ENCODE measurements at places on chromosomes 7 and 10.
A peak's percentile ranks its signal among the peaks of the same experiment; 100 is the strongest.

DNA sequence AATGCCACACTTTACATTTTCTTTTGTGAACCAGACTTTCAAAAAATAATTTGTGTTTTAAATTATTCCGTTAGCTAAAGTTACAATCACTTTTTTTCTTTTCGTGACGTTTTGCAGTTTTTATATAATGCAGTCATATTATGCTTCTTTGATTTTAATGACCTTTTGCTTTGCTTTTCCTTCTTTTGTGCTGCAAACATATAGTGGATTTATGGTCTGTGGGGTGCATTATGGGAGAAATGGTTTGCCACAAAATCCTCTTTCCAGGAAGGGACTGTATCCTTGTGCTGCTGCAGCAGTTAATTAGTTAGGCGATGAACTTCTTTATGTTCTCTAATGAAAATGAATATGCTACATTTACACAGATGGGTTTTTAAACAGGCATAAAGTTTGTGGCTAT, 117.4 kb downstream of the MAPK8 start:
- no peak for DNase-seq

GRCh38 chr10:96319754-96320474, 15.7 kb downstream of the DNTT start:
- no peak for DNase-seq

DNA sequence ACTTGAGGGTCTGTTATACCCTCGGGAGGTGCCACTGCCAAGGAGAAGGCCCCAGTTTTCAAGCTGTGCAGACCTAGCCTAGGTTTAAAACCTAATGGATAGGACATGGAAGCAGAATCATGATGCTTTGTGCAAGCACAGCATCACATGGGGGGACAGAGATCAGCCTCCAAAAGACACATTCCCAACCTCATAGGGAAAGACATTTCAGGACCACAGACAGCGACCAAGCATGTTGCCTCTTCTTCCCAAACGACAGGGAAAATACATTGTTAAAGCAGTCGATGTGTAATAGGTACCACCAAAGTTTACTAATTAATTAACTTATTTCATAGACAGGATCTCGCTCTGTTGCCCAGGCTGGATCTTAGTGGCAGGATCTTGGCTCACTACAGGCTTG, 573.9 kb downstream of the TCERG1L start:
- DNase-seq = peak; percentile 28

- no peak for DNase-seq
Observed at GRCh38 chr7:3439333-3440030, 138.4 kb downstream of the SDK1 start.

GRCh38 chr7:103120362-103120761, 28.5 kb downstream of the NAPEPLD start:
- no peak for DNase-seq

GRCh38 chr10:120505866-120506265, 48.8 kb downstream of the PLPP4 start:
- DNase-seq = no peak

GRCh38 chr10:58399410-58399809, 14.2 kb downstream of the TFAM start:
- DNase-seq = no peak

- no peak for DNase-seq
Observed at GRCh38 chr10:10745291-10745690, 272.4 kb upstream of the CELF2 start.

- no peak for DNase-seq
Observed at GRCh38 chr7:138299066-138299465, 161.0 kb upstream of the TRIM24 start.

GRCh38 chr10:112471878-112472487, 25.0 kb downstream of the VTI1A start:
- peak; percentile 25 for DNase-seq

DNA sequence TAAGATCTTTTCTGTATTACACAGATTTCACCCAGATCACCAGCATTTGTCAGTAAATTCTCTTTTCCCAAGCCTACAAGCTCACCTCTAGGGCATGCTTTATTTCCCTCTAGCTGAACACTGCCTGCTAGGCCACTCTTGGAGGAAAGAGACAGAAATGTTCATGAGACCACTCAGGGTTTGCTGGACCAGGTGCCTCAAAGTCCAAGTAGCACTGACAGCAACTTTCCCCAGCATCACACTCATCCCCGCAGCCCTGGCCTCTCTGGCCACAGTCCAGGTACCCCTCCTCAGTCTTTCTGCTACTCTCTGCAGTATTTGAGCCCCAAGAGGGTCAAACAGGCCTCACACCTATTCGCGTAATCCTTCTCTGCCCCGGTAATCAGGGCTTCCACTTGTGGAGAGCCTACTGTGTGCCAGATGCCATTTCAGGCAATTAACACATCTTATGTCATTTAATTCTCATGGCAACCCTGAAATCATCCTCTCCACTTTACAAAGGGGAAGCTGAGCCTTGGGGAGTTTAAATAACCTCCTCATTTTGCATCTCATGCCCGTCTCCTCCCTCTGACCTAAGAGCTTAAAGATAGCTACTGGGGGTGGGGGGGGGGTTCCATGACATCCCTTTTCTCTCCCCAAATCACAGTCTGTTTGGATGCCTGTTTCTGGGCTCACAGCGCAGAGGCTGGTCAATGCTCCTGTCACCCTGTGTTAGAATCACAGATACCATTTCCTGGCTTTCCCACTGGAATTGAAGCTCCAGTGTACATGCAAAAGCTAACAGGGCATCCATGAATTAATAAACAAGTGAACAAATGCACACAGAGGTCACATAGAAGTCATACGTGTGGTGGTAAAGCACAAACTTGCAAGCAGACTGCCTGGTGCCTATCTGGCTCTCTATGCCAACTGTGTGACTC, 88.5 kb downstream of the PRLHR start:
- DNase-seq = no peak

- DNase-seq = no peak
Observed at GRCh38 chr10:129438024-129438423, 29.0 kb upstream of the MGMT start.

DNA sequence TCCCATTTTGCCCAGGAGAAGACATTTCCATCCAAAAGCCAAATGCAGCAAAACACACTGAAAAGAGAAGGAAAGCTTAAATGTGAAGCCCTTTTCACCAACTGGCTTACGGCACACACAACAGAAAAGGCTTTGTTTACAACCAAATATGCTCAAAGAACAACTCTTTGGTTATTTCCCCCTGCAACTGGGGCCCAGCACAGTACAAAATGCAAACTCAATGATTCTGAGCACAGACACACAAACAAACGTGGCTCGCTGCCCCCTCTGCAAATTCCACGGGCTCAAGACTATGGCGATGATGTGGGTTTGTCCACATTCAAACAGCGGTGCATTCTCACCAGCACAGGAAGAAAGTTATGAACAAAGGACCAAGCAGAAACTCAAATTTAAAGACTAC, 5.3 kb downstream of the CPXM2 start:
- DNase-seq = no peak

DNA sequence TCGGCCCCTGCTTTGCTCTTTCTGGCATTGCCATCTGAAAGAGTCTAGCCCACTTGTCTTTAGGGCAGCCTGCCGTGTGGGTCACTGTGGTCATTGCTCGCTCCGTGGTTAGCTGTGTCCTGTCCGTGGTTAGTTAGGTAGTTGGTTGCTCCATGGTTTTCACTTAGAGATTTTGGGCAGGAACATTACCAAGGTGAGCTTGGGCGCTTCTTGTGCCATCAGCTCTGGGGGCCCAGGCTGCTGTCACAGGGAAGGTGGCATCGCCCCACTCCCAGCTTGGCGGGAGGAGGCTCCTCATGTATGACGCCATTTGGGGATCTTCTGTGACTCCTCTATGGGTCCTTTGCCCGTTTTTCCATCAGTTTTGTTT, 53.1 kb downstream of the INPP5A start:
- no peak for DNase-seq

- no peak for DNase-seq
Observed at GRCh38 chr7:114303301-114303700, 111.3 kb upstream of the FOXP2 start.

- no peak for DNase-seq
Observed at GRCh38 chr7:117085769-117086463, 132.6 kb downstream of the ST7 start.

DNA sequence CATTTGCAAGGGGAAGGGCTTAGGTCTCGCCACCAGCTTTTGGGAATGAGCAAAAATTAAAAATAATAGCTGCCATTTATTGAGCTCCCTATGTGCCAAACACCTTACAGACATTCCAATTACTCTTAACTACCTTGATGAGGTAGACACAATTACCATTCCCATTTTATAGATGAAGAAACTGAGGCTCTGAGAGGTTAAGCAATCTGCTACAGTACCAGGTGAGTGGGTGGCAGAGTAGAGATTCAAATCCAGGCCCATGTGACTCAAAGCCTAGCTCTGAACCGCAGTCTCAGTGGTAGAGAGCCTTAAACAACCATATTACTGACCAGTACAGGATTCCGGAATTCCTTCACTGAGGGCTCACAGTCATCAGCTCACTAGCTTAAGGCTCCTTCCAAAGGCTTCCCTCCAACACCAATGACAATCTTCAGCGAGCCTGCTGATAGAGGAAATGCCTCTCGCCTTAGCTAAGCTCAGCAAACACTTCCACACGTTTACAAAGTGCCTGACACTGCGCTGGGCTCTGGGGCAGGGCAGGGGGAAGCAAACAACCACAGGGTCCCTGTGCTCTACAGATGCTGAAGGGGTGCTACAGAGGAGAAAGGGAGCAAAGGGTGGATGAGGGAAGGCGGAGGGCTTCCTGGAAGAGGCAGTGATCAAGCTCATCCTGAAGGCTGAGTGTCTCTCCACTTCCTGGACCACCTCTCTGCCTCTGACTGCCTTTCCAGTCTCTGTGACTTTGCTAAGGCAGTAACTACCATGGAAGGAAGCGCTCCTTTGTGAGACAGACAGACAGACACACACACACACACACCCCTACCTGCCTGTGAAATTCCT, 7.4 kb downstream of the LRRC20 start:
- DNase-seq = no peak

GRCh38 chr10:17644485-17644943, 563 bp downstream of the STAM start:
- DNase-seq = no peak

- no peak for DNase-seq
Observed at GRCh38 chr7:142908921-142909890, 23.7 kb upstream of the TRPV6 start.

- DNase-seq = no peak
Observed at GRCh38 chr7:100490483-100491191, 6.9 kb downstream of the NYAP1 start.

DNA sequence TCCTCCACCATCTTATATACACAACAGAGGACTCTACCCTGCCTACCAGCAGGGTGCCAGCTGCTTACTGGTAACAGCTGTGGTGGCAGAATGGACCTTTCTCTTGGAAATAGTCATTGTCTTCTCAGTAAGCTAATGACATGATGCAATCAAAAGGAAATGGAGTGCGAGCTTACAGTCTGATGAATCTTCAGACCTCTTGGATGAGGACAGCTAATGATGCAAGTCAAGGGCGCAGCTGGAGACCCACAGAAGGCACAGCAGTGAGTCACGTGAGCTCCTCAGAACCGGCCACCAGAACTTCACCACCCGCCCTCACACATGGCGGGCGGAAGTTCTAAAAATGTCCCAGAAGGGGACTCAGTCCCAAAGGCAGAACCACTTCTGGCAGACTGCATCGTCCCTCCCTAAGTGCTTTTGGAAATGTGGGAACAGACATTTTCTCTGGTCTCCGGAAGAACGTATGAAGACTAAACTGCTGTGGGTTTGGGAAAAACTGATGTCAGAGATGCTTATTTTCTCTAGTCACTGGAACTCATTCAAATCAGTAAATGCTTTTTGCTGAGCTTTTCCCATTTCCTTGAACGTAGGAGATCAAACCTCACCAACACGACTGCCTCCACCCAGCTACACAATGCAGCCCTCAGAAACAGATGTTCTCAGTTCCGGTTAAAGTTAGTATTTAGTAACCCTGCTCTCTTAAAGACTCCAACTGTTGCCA, 96.4 kb downstream of the FAS start:
- DNase-seq = peak; percentile 51

GRCh38 chr10:99917963-99918825, 91.6 kb downstream of the DNMBP start:
- DNase-seq = peak; percentile 24

- no peak for DNase-seq
Observed at GRCh38 chr7:7257899-7258692, 75.8 kb downstream of the C1GALT1 start.

- DNase-seq = no peak
Observed at GRCh38 chr7:64625114-64626082, 40.5 kb upstream of the ZNF107 start.

DNA sequence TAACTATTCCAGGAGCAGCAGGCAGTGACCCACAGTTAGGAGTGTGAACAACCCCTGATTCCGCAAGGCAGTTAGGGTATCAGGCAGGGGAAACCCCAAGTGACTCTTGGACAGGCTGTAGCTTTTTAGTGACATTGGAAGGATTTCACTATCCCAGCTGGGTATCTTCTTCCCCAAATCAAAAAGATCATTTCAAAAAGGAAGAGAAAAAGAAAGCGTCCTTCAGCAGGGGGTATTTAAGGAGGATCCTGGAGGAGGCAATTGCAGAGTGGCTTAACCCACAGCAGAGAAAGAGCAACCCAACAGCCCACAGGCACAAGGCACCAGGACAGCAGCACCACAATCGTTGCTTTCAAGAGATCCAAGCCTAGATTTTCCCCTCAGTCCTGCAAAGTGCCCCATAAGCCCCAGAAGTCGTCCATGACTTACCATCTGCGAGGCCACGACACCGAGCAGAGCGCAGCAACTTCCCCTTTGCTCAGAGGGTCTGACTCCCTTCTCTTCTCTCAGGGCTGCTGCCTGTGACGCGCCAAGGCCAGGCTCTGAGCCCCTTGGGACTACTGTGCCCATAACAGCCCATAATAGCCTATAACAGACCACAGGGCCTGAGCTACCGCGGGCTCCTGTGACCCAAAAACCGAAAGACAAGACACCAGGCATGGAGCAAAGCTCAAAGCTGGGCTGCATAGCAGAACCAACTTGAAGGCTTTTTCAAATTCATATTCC, 19.8 kb downstream of the PIK3AP1 start:
- DNase-seq = no peak

- DNase-seq = no peak
Observed at GRCh38 chr7:133941496-133941895, 185.6 kb upstream of the LRGUK start.

GRCh38 chr10:123154711-123155505, 706 bp downstream of the BUB3 start:
- DNase-seq = no peak

- DNase-seq = no peak
Observed at GRCh38 chr7:89988074-89988473, 166.2 kb upstream of the STEAP1 start.

DNA sequence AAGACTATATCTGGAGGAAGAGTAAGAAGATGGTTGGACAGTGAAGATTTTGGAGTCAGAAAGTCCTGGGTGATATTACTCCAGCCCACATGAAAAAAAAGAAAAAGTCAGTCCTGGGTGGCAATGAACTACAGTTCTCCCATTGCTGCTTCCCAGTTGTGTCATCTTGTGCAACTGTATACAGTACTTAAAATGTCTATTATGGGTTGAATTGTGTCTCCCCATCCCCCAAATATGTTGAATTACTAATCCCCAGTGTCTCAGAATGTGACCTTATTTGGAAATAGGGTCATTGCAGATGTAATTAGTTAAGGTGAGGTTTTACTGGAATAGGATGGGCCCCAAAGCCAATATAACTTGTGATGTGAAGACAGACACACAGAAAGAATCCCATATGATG, 15.6 kb downstream of the SEC23IP start:
- no peak for DNase-seq

- no peak for DNase-seq
Observed at GRCh38 chr10:99711129-99711719, 20.7 kb downstream of the COX15 start.

Data from forelimb muscle (tissue), 1 donor.